ENCODE measurements at places on chromosomes 1 and 21. TPM values are rescaled to one million over a fixed set of nuclear protein-coding genes. Genes with fewer than 3 reads are reported as not detected.

DNA sequence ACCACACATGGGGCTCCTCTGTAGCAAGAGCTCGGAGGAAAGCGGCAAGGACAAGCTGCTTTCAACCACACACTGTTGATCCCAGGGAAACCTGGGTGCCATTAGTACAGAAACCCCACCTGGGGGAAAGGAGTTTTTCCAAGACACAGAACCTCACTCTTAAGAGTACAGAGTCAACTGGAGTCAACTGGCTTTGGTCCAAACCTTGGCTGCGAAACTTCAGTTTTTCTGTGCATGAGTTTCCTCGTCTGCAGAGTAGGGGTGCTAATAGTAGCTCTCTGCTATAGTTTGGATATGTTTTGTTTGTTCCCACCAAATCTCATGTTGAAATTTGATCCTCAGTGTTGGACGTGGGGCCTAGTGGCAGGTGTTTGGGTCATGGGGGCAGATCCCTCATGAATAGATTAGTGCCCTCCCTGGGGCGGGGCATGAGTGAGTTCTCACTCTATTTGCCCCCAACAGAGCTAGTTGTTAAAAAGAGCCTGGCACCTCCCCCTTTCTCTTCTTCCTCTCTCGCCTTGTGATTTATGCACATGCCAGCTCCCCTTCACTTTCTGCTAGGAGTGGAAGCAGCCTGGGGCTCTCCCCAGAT lies 161.1 kb downstream of the PIGK start:
- DNase-seq: no peak

- DNase-seq: no peak
These were observed 47.1 kb upstream of the ETS2 start for GRCh38 chr21:38758501-38759214.

DNA sequence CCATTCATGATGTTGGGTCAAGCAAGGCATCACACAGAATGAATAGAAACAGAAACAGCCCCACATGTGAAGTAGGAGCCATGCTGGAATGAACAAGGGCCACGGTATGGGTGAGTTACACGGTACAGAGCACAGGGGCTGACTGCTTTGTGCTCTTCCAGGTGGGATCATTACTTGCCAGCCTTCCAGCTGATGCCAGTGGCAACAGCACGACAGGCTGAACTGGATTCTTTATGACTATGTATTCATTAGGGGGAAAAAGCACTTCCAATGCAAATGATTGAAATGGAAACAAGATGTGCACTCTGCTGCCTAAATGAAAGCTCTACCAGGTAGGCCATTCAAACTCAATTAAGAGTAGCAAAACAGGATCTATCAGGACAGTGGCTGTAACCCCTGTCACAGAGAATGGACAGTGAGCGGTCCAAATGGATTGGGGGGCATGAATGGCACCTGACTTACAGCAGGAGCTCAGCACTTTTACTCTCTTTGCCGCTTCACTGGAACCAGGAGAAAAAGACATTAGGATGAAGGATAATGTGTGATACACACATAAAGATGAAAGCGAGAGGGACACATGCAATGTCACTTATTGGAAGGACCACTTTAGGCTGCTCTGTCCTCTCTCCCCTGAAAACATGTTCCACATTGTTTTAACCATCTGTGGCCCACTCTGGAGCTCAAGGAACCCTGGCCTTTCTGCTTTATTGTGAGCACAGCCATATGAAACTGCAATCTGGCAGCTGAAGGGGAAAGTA lies 23.4 kb upstream of the IRF2BP2 start:
- DNase-seq: no peak

GRCh38 chr1:62025154-62025553 lies 169.5 kb upstream of the L1TD1 start:
- no peak for DNase-seq

DNA sequence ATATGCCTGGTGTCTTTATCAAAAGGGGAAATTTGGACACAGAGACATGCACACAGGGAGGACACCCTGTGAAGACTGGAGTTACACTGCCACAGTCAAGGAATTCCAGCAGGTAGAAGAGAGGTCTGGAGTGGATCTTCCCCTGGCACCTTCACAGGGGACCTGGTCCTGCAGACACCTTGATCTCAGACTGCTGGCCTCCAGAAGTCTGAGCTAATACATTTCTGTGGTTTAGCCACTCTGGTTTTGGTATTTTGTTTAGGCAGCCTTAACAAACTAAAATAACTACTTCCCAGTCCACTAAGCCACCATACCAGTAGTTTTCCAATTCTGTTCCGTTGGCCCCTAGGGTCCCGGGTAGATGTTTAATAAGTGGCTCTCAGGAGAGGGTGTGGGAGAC lies 164.7 kb downstream of the SETD4 start:
- no peak for DNase-seq

DNA sequence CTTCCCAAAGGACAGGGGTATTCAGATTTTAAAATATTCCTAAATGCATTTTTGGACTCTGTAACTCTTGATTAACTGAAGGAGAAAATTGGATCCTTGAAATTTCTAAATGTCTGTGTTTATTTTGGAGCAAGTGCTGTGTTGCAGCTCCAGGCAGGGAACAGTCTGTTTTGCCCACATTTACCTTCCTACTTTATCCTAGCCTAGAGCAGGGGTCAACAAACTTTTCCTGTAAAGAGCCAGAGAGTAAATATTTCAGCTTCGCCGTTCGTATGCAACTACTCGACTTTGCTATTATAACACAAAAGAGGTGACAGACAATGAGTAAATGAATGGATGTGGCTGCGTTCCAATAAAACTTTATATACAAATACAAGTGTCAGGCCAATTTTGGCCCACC lies 402.2 kb downstream of the GPATCH2 start:
- no peak for DNase-seq

GRCh38 chr1:156320560-156320959 lies 17.5 kb downstream of the CCT3 start:
- no peak for DNase-seq

DNA sequence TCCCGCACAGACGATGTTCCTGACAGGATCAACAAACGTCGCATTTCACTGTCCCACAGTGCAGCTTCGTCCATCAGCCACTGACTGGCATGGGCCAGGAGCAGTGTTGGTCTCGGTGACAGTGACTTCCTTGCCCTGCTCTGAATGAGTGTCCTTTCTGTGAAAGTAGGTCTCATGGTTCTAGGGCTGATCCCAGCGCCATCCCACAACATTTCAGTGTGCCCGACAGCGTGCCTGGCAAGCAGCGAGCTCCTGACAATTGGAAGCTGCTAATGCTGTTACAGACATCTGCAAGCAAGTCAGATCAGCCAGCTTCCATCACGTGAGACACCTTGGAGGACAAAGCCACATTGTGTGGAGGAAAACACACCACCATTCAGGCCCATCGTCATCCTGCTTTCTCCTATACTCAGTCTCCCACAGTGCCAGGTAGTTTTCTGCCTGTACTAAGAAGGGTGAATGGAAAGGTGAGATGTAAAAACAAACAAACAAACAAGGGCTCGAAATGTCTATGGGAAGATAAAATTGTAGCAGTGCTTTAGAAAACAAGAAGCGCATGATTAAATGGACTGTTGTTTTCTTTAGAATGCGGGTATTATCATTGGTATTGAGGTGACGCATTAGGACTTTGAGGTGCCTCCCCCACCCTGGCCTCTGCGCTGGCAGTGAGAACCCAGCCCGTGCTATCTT lies 21.9 kb downstream of the ERRFI1 start:
- DNase-seq: no peak

GRCh38 chr1:18970358-18970757 lies 13.9 kb upstream of the IFFO2 start:
- no peak for DNase-seq

DNA sequence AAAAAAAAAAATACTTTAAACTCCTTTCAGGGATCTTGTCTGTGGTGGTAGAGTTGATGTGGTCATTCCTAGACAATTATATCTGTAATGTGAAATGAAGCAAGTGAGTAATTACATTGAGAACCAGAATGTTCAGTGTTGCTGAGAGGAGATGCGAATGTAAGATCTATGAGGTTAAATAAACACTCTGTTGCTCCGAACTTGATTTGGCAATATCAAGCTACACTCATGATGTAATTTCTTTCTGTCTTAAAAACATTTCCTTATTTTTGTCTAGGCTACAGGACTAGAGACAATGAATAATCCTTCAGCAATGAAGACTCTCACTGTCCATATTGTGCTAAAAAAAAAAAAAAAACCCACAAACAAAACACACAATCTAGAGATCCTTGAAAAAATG lies 63.1 kb upstream of the IGSF5 start:
- DNase-seq: peak; percentile 62

- no peak for DNase-seq
These were observed 198.9 kb downstream of the NTNG1 start for GRCh38 chr1:107339775-107340174.

DNA sequence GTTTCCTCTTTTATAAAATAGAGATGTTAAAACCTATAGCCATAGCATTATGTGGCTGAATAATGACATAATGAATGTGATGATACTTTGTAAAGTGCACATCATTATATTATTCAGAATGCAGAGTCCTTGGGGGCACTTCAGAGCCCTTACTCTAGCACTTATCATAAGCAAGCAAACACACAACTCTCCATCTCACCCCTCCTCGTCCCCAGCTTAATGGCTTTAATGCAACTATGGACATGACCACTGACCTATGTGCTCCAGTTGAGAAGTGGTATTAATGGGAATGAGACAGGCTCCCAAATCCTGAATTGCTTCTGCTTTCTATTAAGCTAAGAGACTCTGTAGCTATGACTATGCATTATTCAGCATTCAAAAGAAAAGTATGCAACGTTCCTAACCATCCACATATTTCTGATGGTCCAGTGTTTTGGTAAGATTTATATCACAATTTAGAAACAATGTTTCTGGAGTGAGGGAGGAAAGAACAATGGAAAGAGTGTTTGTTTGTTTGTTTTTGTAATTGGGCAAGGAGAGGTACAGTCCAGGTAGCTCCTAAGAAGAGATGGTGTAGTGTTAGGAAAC lies 194.0 kb upstream of the PLXNA2 start:
- DNase-seq: peak; percentile 3

DNA sequence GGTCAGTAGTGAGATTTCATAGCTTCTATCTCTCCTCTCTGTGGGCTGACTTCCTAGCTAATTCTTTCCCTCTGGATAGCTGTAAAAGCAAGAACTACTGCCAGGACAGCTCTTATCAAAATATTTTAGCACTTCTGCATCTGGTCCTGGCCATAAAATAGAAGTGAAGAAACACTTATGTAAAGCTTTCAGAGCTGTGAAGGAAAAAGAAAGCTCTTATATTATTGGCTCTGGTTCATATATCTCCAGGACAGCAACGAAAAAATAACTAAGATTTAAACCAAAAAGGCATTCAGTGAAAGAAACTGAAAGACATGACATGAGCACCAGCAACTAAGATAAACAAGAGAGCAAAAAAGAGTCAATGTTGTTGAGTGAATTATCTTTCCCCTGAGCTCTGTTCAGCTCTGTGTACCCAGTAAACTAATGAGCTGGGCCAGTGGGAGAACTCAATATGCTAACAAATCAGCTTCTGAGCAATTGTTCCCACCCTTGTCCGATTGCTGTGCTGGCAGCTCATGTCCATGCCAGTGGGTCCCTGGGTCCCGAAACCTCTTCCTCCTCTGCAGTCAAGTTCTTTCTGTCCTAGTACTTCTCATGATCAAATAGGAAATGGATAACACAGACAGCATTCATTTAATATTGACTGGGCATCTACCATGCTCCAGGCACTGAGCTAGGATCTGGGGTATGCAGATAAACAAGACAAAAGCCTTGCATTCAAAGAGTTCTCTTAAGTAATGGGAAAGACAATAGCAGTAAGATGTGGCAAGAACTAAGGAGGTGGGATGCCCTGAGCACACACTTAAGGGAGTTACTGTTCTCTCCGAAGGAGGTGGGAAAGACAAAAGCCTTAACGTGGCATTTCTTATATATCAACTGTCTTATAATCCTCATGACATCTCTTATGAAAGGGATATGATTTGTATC lies 45.3 kb upstream of the MAN1A2 start:
- DNase-seq: no peak

DNA sequence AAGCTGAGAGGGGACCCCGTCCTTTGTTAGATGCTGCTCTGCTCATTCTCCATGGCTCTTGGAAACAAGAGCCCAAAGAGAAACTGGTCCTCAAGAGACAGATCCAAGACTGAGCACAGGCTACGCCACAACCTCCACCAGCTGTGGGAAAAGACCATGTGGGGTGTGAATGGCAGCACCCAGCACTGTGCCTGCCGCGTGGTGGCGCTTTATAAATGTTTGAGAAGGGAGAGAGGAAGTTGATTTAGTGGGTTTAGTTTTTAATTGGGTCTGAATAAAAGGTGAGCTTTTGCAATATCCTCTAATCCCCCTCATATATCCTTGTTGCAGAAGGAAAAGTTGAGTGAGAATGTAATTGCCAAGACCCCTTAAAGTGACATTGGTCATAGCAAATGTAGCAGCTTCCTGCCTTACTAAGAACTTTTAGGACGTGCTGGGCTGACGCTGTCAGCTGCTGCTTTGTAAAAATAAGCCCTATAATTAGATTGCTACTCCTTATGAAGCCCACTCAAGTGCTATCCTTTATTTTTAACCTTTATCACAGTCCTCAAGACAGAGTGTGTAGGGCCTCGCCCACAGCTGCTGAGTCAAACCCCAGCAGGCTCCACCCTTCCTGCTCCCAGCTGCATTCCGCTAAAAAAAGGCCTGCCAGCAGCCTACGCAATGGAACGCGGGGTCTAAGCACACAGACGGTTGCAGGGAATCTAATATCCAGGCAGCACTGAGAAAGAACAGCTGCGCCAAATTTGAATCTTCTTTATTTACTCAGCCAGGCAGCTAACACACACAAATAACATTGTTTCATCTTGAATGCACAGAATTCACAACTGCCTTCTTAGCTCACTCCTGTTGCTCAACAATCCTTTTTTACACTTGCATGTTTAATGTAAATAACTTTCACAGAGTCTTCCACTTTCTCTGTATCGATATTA lies 47.4 kb upstream of the PRDX6 start:
- DNase-seq: peak; percentile 87

GRCh38 chr21:44881198-44881872 lies 7.8 kb upstream of the PTTG1IP start:
- DNase-seq: peak; percentile 59

DNA sequence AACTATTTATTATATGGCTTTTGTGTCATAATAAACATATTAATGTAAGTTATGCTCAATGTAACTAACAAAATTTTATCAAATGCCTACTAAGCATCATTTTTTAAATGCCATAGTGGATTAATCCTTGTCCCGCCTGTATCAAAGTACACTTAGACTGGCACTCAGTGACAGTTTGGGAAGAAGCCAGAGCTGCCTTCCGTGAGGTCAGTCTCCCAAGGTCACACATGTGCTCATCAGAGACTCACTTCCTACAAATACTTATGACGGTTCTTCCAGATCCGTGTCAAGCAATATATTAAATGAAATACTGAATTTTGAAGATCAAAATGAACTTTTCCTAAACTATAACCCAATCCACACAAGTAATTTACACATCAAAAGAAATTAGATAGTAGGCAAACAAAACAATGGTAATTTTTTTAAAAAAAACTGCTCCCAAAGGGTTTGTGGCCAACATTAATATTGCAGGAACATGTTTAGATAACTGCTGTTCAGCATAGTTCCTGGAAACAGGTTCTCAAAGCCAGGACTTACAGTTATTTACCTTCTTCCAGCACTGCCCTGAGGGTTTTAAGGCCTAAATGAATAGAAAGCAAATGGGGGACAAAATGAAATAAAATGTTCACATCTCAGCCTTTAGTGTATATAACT lies 27.2 kb downstream of the WLS start:
- DNase-seq: no peak

- DNase-seq: peak; percentile 40
These were observed 27.5 kb upstream of the EPB41 start for GRCh38 chr1:28886731-28887418.

The KIF2C gene
- total RNA-seq: 33.8 TPM

The LCE1D gene
- not detected for total RNA-seq

The SLC44A3 gene
- 0.78 TPM for total RNA-seq

The BCAR3 gene
- 25.7 TPM for total RNA-seq

The SLC37A1 gene
- total RNA-seq: not detected

The TIAM1 gene
- total RNA-seq: not detected

The PLA2G2F gene
- total RNA-seq: not detected

All from HFFc6 (cell line).